ENCODE measurements at places on chromosomes 11 and 22.

DNA sequence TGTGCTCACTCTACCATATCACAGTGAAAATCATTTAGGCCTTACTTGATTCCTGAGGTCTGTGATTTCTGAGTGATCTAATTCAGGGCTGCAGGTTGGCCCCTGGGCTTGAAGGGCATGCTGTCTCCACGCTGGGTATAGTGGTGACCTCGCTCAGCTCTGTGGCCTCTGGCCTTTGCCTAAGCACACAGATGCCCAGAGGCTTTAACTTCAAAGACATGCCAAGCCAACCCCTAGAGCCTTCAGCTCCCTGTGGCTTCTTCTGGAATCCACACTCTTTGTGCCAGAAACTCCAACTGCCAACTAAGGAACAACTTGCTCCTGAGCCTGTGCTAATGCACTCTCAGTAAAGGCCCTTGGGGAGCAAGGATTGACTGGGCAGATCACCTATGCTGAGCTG lies 232.6 kb upstream of the MPPED2 start:
- no peak for DNase-seq

GRCh38 chr22:27985323-27986275 lies 66.5 kb upstream of the PITPNB start:
- DNase-seq, result no peak

GRCh38 chr11:132024587-132025295 lies 654.3 kb downstream of the NTM start:
- DNase-seq, result no peak

- no peak for DNase-seq
Measured at GRCh38 chr11:128592454-128592853, 5.1 kb upstream of the ETS1 start.

All from stimulated activated CD8-positive, alpha-beta memory T cell treated with anti-CD3 and anti-CD28 coated beads, Interleukin-7, amount 100 ng/mL, for 4 hours (primary cell).